ENCODE measurements at places on chromosomes 1 and 21. TPM values are rescaled to one million over a fixed set of nuclear protein-coding genes. Genes with fewer than 3 reads are reported as not detected.

The YOD1 gene
- total RNA-seq = 15.3 TPM

GRCh38 chr1:43781574-43781973 is 74.2 kb downstream of the ST3GAL3 start:
- no peak for DNase-seq

GRCh38 chr1:160083968-160084770 is 2.8 kb downstream of the KCNJ9 start:
- peak; percentile 71 for DNase-seq

DNA sequence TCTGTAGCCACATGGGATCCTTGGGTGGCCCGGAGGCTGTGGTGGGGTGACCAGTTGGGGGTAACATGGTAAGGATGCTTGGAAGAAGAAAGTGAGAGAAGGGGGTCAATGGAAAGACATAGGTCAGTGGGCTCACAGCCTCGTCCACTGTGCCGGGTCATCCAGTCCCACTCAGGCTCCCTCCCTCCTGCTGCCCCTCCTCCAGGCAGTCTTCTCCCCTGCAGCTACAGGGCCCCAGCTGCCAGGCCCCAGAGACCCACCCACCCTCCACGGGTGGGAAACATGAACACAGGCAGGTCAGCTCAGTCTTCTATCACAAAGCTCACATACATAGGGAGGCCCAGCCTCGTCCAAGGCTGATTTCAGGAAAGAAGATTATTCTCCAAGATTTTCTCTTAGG is 158.3 kb downstream of the ST6GALNAC5 start:
- no peak for DNase-seq

The TTC39A gene
- total RNA-seq = 6.1 TPM

The ACTA1 gene
- not detected for total RNA-seq

DNA sequence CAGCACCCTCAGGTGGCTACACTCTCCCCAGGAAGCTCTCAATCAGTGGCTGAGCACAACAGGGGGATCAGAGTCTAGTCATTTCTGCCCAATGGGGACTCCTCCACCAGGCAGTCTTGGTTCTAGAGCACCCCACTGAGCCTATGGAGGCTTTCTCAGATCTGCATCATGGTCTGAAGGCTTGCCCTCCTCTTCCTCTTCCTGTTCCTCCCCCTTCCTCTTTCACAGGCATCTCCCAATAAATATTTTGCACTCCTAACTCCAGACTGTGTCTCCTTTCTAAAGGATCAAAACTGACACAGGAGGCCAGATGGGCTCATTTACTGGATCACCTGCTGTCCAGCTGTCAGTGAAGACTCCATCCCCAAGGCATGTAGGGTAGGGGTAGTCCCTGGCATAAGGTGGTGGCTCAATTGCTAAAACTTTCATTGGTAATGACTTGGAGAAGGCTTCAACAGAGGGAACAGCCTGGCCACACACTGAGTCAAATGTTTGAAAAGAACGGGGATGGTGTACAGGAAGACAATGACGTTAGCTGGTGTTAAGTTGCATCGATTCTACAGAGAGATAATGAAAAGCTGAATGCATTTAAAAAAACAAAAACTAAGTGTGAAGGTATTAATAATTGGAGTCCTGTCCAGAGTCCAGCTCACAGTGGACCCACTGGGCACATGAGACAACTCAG is 84.2 kb upstream of the SLC2A1 start:
- DNase-seq = no peak

- DNase-seq = no peak
Observed at GRCh38 chr1:93722081-93723031, 40.7 kb upstream of the BCAR3 start.

DNA sequence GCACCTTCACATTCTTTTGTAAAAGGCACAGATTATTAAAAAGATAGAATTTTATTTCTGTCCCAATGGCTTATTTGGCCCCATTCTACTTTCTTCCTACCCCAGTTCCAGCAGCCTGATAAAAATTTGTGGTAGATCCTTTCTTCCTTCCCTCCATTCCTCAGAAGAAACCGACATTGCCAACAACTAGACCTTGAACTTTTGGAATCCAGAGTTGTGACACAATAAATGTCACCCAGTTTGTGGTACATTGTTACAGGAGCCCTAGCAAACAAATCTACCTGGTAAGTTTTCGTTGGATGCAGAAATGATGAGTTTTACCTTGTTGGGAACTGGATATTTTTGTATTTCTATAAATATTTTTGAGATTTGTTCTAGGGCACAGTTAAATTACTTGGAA is 141.6 kb upstream of the IVNS1ABP start:
- no peak for DNase-seq
